KBM-7 (cell line): ENCODE measurements at places on chromosomes 4 and X.

GRCh38 chr4:87884976-87885549 is 52.3 kb downstream of the MEPE start:
- peak; percentile 63 for DNase-seq

DNA sequence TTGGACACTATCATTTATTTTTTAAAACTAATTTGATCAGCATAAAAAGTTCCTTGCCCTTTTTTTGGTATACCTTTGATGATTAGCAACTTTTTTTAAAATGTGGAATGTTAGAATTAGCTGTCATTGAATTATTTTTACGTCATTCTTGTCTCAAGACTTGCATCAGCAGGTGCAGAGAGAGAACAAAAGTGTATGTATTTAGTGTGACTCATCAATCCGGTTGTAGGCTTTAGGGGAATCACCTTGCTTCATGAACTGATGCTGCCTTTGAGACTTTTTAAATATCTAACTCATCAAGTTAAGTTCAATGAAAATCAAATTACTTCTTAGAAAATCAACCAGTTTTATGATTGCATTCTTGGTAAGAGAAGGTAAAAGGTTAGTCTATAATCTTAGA is 125.1 kb downstream of the ARX start:
- no peak for DNase-seq

- DNase-seq, result no peak
Observed at GRCh38 chr4:161702287-161702686, 461.5 kb downstream of the FSTL5 start.

DNA sequence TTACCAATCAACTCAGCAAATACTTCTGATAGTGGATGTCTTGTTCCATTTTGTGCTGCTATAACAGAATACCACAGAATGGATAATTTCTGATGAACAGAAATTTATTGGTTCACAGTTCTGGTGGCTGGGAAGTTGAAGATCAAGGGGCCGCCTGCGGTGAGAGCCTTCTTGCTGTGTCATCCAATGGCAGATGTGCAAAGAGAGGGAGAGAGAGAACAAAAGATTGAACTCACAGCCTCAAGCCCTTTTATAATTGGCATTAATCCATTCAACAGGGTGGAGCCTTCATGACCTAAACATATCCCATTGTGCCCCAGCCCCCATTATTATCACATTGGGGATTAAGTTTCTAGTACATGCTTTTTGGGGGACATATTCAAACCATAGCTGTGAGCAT is 86.1 kb downstream of the ADGRG4 start:
- DNase-seq, result no peak

DNA sequence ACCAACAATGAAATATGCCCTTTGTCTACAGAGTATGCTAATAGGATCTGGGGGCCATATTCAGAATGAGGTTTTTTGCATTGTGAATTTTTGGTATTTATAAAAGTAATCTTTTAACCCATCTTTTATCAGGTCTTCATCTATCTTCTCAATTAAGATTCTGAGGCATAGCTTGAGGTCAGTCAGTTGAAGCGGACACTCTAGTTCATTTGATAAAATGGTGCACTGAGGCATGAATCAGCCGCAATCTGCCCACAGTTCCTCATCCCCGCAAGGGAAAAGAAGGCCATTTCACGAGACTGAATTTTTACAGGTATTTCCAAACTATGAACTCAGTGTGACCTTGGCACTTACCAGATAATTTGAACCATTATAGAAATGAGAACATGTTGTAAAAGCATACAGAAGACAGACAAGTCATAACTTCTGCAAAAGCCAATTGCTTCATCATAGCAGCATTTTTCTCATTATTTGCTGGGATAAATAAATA is 19.3 kb upstream of the VCX2 start:
- DNase-seq, result no peak

GRCh38 chrX:40748977-40749376 is 13.6 kb upstream of the MED14 start:
- DNase-seq, result peak; percentile 32

DNA sequence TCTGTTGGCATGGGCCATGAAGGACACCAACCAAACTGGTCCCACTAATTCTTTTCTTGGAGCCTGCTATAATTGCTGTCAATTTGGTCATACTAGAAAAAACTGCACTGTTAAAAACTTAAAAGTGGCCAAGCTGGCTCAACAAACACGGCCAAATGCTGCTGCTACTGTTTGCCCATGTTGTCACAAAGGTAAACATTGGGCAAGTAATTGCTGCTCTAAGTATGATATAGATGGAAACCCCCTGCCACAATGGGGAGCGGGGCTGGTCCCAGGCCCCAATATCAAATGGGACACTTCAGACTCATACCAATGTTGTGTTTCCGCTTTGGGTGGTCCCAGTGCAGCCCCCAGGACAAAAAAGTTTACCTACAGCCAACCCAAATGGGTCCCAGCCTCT is 52.1 kb downstream of the SPIN3 start:
- no peak for DNase-seq

- no peak for DNase-seq
Observed at GRCh38 chr4:160352637-160353036, 1249.8 kb downstream of the RAPGEF2 start.

- DNase-seq, result peak; percentile 18
Observed at GRCh38 chr4:43163101-43163792, 270.7 kb downstream of the GRXCR1 start.

- DNase-seq, result no peak
Observed at GRCh38 chr4:48481581-48481980, 1.6 kb upstream of the SLC10A4 start.

GRCh38 chr4:183458005-183458404 is 13.6 kb downstream of the CDKN2AIP start:
- DNase-seq, result no peak

GRCh38 chr4:165512424-165512823 is 133.6 kb downstream of the CPE start:
- DNase-seq, result no peak
